ENCODE measurements at places on chromosomes 3 and 15.

DNA sequence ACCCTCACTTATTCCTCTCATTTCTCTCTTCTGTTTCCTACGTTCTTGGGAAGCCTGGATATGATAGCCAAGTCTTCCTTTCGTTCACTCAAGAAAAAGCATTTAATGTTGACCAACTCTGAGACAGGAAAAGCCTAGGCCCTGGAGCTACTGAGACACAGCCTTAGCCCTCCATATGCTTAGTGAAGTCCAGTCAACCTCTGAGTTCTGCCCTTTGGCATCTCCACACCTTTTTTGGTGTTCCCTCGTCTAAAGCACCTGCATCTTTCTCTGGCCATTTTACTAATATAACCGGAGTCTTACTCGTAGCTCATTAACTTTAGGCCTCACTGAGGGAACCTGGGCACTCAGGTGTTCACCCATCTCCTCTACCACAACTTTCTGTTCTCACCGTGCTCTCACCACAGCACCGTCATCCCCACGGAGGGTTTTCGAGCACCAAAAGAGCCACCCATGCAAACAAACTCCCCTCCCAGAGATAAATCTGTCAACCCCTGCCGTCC is 632 bp downstream of the MTHFS start:
- no peak for DNase-seq

- DNase-seq, result no peak
These were observed 14.7 kb downstream of the TIMP4 start for GRCh38 chr3:12143949-12144504.

GRCh38 chr15:59528961-59529402 is 82.6 kb upstream of the GCNT3 start:
- DNase-seq, result peak; percentile 87

DNA sequence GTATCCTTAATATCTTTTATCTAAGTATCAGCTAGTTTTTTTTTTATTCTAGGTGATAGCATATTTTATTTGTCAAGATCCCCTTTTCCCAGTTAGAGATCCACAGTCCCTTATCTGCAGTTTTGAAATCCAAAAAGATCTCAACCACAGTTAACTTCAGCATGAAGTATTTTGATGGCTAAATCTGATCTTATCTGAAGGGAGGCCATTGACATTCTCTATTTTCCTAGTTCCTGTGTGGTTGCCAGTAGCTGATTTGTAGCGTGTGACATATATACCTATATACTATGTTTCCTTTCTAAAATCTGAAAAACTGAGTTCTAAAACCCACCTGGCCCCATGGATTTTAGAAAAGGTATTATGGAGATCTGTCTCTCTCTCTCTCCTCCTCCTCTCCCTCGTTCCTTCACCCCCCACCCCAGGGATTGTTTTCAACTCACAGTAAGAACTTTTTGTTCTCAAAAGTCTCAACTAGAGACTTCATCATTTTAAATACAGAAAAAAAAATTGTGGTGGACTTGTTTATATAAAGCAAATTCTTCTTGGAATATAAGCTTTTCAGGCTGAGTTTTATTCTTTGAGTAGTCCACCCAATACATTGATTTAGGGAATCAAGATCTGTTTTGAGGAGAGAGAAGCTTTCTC is 12.3 kb downstream of the TCF12 start:
- DNase-seq, result no peak

All from type B pancreatic cell (in vitro differentiated cells).